ENCODE measurements at places on chromosomes 3 and 15.

DNA sequence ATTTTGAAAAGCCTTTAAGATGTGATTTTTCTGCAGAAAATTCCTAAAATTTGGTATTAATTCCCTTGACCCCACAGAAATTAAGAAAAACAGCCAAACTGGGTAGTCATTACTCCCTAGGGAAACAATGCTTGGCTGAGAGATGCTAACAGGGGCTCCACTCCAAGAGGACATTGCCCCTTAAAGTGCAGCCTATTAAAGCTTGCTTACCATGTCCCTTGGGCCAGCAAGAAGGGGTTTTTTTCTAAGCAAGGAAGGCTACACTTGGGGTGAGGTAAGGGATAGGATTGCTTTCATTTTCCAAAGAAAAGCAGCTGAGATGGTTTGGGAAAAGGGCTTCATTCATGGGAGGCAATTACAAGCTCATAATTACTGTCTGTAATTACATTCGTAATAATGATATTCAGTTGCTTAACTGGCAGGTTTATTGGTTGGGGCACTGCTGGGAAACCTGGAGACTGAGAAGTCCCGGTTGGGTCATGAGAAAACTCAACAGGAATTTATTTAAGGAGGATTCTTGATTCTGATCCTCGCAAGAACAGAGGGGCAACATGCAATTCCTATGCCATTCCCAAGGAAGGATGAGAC is 247.5 kb downstream of the NR1D2 start:
- no peak for DNase-seq

- DNase-seq: peak; percentile 50
These were observed 58.5 kb downstream of the CMSS1 start for GRCh38 chr3:99875929-99876841.

GRCh38 chr3:195921334-195921791 is 13.0 kb upstream of the TNK2 start:
- no peak for DNase-seq

DNA sequence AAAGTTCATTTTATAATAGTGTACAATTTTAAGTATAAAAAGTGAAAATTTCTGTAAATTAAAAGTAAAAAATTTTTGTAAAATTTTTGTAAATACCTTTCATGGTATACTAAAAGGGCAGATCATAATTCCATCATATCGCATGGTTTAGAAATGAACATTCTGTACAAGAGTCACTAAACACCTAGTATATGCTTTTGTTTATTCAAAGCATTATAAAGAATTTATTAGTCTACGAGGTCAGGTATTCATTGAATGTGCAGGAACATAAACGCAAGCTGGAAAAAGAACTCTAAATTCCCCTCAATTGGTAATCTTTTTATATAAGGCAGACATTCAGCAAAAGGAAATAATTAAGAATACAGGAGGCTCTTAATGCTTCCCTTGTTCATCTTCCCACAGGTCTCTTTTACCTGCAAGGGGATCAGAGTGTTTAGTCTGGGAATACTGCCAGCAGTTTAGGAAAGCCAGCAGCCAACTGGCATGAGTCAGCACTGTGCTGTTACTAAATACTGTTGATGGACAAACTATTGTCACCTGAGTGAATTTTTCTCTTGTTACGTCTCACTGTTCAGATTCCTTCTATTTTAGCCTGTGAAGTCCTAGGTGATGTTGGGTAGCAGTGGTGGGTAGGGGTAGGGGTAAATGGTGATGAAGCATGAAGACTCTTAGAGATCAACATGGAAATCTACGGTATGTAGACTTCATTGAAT is 70.1 kb downstream of the UQCC5 start:
- no peak for DNase-seq

DNA sequence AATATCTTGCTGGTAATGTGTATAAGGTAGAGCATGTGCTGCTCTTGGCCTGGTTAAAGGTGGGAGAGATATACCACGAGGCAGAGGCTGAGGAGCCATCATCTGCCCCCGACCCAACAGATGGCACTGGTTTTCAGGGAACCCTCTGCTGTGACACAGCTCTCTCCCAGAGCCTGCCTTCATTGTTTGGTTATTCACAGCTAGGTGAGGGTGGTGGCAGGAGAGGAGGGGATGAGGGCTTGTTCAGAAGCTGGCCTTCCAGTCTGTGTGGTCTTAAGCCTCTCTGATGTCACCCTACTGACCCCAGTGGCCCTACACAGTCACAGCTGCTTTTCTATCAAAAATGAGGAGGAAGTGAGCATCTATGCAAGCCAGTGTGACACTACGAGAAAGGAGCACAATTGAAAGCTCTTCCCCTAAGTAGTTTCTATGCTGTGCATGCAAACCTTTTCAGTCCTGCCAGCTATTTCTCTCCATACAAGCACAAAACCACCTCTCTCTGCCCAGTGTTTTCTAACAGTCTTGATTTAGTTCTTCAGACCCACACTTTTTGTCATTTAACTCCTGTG is 258.4 kb upstream of the AGTR1 start:
- no peak for DNase-seq

DNA sequence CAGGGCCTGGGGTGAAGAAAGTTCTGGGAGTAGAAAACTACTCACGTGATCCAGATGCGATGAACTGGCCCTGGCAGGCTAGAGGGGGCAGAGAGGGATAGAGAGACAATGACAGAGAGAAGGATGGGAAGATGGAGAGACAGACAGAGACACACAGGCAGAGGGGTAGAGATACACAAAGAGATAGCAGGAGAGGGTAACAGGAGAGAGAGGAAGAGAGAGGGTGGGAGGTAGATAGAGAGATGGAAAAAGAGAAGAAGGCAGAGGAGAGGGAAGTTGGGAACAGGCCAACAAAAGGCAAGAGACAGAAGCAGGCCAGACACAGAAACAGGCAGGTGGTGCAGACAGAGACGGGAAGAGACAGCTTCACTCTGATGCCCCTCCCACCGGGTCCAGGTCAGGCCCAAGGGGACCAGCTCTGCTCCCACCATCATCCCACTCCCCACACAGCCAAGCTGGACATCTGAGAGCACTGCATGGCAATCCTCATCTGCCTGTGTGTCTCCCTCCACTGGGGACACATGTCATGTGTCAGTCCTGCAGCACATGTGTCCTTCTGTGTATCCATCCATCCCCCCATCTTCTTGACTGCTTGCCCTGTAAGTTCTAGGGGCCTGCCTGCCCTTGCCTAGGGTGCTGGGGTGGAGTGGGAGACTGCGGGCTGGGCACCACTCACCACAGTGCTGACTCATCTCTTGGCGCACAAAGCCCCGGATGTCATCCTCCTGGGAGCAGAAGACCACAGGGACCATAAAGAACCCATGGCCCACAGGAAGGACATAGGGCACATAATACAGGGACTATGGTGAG is 2.2 kb upstream of the UCN2 start:
- no peak for DNase-seq

- DNase-seq: no peak
These were observed 146.9 kb upstream of the SEMA6D start for GRCh38 chr15:47570451-47570850.

- no peak for DNase-seq
These were observed 627.5 kb upstream of the LMCD1 start for GRCh38 chr3:7874116-7874515.

GRCh38 chr15:42306681-42307080 is 33.4 kb upstream of the TMEM87A start:
- DNase-seq: no peak

- no peak for DNase-seq
These were observed 831 bp upstream of the ROBO2 start for GRCh38 chr3:77038930-77039605.

DNA sequence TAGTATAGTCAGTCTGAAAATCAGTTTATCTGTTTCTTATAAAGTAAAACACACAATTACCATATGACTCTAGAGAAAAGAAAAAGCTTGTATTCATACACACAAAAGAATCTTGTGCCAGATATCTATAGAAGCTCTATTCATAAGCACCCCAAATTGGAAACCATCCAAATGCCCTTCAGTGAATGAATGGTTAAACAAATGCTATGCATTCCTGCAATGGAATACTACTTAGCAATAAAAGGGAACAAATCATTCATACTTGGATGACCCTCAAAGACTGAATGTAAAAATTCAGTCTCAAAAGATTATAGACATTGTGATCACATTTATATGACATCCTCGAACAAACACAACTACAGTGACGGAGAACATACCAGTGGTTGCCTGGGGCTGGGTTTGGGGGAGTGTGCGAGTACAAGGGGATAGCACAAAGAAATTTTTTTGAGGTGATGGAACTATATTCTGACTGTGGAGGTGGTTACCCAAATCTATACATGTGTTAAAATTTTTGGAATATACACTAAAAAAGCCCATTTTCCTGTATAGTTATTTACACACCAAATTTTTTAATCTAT is 680.6 kb downstream of the NTRK3 start:
- DNase-seq: no peak

DNA sequence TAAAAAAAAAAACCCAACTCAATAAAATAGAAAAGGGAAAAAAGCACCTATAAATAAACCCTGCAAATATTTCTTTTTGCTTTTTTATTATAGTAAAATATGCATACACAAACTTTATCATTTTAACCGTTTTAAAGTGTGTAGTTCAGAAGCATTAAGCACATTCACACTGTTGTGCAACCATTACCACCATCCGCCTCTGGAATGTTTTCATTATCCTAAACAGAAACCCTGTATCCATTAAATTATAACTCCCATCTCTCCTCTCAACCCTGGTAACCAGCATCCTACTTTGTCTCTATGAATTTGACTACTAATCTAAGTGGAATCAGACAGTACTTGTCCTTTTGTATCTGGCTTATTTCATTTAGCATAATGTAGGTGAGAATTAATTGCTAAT is 15.0 kb downstream of the CDCP1 start:
- no peak for DNase-seq

- no peak for DNase-seq
These were observed 29.3 kb downstream of the APPL1 start for GRCh38 chr3:57256844-57257243.

- DNase-seq: peak; percentile 20
These were observed 18.3 kb upstream of the ATP8B4 start for GRCh38 chr15:50137330-50137761.

DNA sequence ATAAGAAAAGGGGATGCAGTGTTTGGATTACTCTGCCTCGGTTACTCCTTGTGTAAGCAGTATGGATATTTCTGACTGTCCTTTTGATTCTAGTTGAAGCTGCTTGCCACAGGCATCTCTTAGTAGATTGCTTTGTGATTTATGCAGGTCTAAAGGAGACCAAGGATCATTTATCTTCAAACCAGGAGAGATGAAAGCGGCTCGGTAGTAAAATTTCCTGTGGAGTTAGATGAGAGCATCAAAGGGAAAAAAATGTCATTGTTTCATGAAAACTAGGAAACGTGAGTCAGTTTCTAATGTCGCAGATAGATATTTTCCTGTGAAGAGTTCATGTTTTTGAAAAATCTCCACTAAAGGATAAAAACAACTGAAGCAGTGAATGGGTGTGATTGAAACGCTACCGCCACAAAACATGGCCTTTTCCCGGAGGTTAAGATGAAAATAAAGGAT is 254.0 kb upstream of the TBL1XR1 start:
- DNase-seq: no peak

DNA sequence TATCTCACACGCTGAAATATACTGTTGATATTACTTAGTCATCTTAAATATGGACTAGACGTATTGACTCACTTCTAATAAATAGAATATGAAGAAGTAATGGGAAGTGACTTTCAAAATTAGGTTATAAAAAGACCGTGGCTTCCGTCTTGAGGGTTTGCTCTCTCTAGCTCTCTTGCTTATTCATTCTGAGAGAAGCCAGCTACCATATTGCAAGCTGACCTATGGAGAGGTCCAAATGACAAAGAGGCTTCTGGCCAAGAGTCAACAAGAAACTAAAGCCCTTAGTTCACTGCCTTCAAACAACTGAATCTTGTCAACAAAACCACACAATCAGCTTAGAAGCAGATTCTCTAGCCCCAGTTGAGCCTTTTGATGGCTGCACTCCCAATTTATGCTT is 46.1 kb downstream of the SLC9C1 start:
- DNase-seq: no peak

DNA sequence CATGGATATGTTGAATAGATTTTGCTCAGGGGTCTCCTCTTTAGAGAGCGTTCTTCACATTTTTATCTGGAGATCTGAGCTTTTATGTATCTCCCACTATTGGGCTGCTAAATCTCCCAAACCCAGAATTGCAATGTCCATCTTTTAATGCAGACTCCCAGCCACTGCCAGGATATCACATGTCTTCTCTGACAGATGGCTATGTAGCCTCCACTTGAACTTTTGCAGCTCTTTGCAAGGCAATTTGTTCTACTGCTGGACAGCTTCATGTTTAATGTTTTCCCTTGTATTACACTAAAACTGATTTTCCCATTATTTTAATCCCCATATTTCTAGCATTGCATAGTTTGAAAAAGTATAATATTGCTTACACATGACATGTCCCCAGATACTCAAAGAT is 177.2 kb downstream of the LPP start:
- DNase-seq: no peak

GRCh38 chr3:67901681-67902080 is 247.3 kb upstream of the SUCLG2 start:
- no peak for DNase-seq

DNA sequence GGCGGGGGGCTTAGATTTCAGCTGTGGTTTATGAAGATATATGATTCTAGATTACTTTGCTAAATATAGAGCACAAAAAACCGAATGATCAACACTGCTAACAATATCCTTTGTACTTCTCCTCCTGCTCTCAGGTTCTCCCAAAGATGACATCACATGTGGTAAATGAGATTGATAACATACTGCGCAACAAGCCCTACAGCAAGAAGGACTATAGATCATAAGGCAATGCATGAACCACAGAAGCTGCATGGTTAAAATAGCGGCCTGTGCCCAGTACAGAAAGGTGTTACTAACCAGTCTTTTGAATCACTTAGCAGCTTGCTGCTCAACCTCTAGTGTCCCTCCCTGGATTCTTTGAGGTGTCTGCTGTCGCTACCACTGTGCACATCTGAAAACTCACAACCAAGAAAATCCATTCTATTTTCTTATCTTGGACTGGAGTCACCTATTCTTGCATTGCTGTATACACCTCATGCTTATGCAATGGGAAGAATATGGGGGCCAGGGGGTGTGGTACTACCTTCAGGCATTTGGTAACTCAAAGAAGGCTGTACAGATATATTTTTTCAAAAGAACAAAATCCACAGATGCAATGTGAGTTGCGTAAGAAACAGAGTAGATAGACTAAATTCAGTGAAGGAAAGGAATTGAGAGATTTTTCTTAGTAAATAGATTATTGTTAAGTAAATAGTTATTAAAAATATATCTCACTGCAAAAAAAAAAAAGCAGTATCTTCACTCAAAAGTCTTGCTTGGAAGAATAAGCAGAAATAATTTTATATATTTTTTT is 18.2 kb downstream of the SSR3 start:
- DNase-seq: no peak

Measured in stimulated activated CD4-positive, alpha-beta T cell treated with anti-CD3 and anti-CD28 coated beads, Interleukin-1b, Interleukin-23, amount 100 ng/mL, for 24 hours (primary cell).